Right atrium auricular region (tissue), 2 donors: ENCODE measurements at places on chromosomes 16 and 17. TPM values are rescaled to one million over a fixed set of nuclear protein-coding genes. Genes with fewer than 3 reads are reported as not detected.

DNA sequence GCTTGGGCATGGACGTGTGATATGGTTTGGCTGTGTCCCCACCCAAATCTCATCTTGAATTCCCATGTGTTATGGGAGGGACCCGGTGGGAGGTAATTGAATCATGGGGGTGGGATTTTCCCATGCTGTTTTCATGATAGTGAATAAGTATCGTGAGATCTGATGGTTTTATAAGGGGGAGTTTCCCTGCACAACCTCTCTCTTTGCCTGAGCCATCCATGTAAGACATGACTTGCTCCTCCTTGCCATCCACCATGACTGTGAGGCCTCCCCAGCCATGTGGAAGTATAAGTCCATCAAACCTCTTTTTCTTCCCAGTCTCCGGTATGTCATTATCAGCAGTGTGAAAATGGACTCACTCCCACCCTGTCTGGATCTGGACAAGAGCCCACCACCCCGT, 393.4 kb downstream of the SEC14L1 start:
- no peaks in the 10 kb centered on the region for H3K36me3 ChIP-seq
- no peak overlapping the region for H3K27ac ChIP-seq
- H3K4me1 ChIP-seq = peaks cover 2% of the 10 kb centered on the region
- H3K4me3 ChIP-seq = no peak overlapping the region

Gene NOG
- total RNA-seq = not detected

Gene KRTAP3-1
- total RNA-seq = not detected

GRCh38 chr16:4293181-4293716, 20.4 kb upstream of the TFAP4 start:
- no peaks in the 10 kb centered on the region for H3K4me1 ChIP-seq
- H3K4me3 ChIP-seq = no peak overlapping the region
- H3K36me3 ChIP-seq = no peaks in the 10 kb centered on the region
- H3K27me3 ChIP-seq = no peaks in the 10 kb centered on the region
- H3K27ac ChIP-seq = peak overlapping the region; percentile 54
- no peak for DNase-seq

DNA sequence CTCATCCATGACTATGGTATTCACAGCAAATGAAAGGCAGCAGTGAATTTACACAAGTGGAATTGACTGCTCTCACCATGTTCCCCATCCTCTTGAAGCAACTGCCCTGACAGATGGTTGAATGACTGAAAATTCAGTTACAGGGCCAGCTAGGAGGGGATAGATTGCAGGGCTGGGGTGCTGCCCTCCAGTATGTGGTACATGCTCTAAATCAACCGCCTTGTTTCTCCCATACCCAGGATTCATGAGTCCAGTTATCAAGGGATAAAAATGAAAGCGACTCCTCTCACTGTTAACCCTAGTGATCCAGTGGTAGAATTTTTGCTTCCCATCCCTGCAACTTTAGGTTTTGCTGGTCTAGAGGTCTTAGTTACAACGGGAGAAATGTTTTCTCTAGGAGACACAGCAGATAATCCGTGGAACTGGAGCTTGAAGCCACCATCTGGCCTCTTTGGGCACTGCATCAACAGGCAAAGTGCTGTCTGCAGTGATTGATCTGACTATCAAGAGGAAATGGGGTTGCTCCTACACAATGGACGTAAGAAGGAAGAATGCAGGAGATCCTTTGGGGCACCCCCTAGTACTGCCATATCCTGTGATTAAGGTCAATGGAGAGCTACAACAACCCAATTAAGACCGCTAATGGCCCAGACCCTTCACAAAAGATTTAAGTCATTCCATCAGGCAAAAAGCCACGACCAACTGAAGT, 32.0 kb downstream of the SCPEP1 start:
- no peaks in the 10 kb centered on the region for H3K27me3 ChIP-seq
- H3K27ac ChIP-seq = no peak overlapping the region
- no peaks in the 10 kb centered on the region for H3K36me3 ChIP-seq
- H3K4me1 ChIP-seq = no peaks in the 10 kb centered on the region

DNA sequence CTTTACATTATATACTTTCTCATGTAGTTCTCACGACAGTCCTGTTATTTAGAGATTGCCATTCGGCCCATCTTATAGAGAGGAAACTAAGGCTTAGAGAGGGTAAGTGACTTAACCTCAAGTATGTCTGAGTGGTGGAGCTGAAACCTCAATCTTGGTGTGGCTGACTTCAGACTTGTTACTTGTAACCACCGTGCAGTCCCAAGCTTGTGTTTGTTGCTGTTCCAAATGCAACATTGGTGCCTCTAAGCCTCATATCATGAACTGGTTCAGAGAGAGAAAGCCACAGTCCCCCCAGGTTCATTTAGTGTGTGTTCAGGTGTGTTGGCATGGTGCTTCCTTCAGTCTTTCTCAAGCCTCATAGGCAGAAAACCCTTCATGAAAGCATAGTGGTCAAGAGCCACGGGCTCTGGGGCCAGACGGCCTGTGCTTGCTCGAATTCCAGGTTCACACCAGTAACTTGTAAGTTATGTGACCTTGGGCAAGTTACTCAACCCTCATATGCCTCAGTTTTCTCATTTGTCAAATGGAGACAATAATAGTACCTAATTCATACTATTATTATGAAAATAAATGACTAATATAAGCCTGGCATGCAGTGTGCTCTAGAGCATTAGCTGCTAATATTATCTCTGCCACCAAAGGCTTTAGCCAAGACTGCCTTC, 39.9 kb downstream of the CDH1 start:
- DNase-seq = no peak
- H3K27me3 ChIP-seq = no peaks in the 10 kb centered on the region
- no peak overlapping the region for H3K4me3 ChIP-seq
- no peaks in the 10 kb centered on the region for H3K36me3 ChIP-seq

- no peak overlapping the region for H3K4me3 ChIP-seq
- no peak for DNase-seq
- peaks cover 14% of the 10 kb centered on the region for H3K27me3 ChIP-seq
- H3K4me1 ChIP-seq = peaks cover 15% of the 10 kb centered on the region
- no peak overlapping the region for H3K27ac ChIP-seq
Observed at GRCh38 chr17:13599864-13600263, 1.9 kb downstream of the HS3ST3A1 start.

DNA sequence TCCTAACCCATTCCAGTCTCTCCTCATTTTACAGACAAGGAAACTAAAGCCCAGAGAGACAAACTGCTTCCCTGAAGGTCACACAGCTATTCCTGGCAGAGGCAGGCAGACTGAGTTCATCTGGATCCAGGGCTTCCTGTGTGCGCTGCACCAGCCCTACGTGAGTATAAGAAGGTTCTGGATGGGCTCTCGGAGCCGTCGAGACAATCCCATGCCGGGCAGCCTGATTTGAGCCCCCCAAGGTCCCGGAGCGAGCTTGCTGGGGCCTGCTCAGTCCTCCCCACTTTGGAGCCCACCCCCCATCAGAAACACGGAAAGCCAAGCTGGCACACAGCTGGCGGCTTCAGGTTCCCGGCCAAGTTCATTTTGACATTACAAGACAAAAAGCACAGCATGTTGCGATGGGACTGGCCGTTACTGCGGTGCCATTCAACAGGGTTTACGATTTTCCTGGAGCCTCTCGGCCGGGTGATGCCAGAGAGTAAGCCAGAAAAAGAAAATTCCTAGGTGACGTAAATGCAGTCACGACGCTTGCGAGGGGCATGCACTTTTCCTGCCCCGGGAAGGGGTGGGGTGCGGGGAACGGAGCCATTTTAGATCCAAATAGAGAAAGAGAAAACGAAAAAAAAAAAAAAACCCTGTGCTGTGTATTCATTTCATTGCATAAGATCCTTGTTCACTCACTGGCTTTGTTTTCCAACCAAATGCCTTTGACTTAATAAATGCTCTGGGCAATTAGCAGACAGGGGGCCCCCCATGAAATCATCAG, 167.1 kb upstream of the FOXF1 start:
- DNase-seq = peak; percentile 68
- H3K27ac ChIP-seq = peak overlapping the region; percentile 54
- H3K4me1 ChIP-seq = no peaks in the 10 kb centered on the region
- no peaks in the 10 kb centered on the region for H3K36me3 ChIP-seq
- H3K27me3 ChIP-seq = no peaks in the 10 kb centered on the region
- H3K4me3 ChIP-seq = peak overlapping the region; percentile 21

Gene NT5C3B
- total RNA-seq = 27.1 TPM
